ENCODE measurements at places on chromosomes 3 and 15.
A peak's percentile ranks its signal among the peaks of the same experiment; 100 is the strongest.

GRCh38 chr3:12452361-12453330 lies 31.6 kb upstream of the TSEN2 start:
- DNase-seq: no peak

DNA sequence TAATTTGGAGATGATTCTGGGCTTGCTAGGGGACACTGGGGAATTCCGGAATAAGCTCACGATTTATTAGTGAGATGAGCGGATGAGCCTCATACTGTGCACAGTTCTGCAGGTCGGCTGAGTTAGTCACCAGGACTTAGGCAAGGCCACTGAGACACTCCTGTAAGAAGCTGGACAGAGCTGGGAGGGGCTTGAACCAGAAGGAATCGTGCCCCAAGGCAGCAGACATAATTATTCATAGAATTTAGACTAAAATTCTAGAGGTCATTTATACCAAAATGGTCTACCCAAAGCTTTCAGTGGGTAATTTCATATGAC lies 121.4 kb downstream of the VGLL4 start:
- DNase-seq: no peak

- DNase-seq: peak; percentile 48
These were observed 26.4 kb downstream of the LARS2 start for GRCh38 chr3:45414823-45415222.

DNA sequence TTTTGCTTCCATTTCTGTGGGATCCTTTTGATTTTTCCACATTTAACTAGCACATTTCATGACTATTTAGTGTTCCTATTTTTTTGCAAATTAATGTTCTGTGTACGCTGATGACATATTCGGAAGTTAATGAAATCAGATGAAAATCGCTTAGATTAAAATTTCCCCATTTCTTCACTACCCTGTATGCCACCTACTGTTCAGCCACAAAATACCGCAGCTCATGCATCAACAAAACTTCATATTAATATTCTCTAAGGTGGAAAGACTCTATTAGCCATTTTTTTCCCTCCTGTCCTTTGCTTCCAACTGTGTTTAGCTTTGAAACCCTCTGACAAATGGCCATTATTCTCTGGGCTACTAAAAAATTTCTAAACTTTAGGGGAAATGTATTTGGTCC lies 300.6 kb downstream of the MECOM start:
- DNase-seq: no peak

DNA sequence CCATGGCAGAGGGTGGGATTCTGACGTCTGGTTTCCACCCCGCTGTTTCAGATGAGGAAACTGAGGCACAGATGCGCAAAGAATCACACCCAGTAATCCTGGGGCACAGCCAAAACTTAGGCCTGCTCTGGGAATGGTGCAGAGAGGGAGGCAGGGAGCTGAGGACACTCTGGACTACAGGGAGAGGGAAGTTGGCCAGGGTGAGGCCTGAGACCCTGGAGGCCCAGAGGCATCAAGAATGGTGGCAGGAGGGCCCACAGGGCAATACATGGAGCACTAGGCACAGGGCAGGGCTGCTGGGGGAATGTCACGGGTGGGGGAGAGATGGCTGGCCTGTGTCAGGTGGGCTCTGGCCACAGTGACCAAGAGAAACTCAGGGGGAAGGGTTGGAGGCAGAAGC lies 63.6 kb downstream of the TLE3 start:
- DNase-seq: no peak

- DNase-seq: no peak
These were observed 8.9 kb downstream of the IQSEC1 start for GRCh38 chr3:13064159-13064868.

DNA sequence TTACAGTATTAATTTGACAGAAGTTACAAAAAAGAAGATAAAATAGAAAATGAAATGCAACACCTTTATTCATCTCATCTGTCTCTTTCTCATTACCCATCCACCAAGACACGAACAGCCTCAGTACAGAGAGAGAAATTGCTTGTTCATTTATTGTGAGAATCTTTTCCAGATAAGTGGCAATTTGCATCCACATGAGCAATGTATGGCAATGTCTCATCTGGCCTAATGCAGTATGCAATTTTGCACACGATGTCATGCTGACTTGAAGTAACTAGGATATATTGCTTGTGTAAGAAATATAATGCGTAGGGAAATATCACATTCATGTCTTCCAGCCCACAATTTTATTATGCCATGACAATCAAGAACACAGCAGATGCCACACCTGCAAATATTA lies 866.9 kb downstream of the ROBO1 start:
- DNase-seq: no peak

GRCh38 chr3:183895296-183895695 lies 10.6 kb upstream of the PARL start:
- no peak for DNase-seq

GRCh38 chr15:65912235-65912634 lies 42.9 kb downstream of the RAB11A start:
- DNase-seq: no peak

DNA sequence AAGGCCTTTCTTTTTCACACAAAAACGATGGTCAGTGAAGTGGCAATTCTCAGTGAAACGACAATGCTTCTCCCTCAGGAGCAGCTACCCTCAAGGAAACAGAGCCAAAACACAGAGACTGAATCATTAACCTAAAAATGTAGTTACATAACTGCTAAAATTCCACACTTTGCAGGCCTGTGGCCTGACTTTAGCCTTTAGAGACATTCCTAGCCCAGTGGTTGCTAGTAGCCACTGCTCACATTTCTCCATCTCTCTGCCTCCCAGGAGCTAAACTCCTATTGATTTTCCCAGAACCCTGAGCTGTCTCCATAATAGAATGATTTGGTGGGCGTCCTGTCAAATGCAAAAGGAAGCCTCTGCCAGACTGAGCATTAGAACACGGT lies 630.1 kb upstream of the KCNMB2 start:
- DNase-seq: no peak

DNA sequence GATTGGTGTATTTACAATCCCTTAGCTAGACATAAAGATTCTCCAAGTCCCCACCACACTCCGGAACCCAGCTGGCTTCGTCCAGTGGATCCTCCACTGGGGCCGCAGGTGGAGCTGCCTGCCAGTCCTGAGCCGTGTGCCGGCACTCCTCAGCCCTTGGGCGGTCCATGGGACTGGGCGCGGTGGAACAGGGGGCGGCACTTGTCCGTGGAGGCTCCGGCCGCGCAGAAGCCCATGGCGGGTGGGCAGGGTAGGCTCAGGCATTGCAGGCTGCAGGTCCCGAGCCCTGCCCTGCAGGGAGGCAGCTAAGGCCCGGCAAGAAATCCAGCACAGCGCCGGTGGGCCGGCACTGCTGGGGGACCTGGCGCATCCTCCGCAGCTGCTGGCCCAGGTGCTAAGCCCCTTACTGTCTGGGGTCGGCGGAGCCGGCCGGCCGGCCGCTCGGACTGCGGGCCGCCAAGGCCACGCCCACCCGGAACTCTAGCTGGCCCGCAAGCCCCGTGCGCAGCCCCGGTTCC lies 3.5 kb upstream of the RNU5B-1 start:
- DNase-seq: no peak

- no peak for DNase-seq
These were observed 1.4 kb upstream of the RAD18 start for GRCh38 chr3:8964436-8965370.

- DNase-seq: no peak
These were observed 18.3 kb downstream of the FRMD4B start for GRCh38 chr3:69367586-69367985.

- no peak for DNase-seq
These were observed 168.3 kb upstream of the ADAMTS9 start for GRCh38 chr3:64856106-64856505.

GRCh38 chr3:52779011-52779836 lies 1.8 kb downstream of the ITIH1 start:
- no peak for DNase-seq

- no peak for DNase-seq
These were observed 74.4 kb upstream of the ACP3 start for GRCh38 chr3:132242790-132243189.

DNA sequence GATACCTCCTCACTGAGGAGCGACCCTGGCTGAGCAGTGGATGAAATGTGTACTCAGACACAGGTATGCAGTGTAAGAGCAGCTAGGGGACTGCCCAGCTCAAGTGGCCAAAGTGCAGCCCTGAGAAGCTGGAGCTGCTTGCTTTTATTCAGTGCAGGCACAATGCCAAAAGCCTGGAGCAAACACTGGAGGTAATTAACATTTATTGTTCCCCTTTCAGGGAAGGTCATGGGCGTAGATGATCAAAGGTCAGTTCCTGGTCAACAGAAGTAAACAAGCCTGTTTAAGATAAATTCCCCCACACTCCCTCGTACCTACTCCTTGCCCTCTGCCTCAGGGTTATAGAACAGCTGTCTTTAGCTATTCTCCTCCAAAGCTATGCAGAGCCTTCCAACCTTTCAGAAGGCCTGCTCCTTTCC lies 17.5 kb downstream of the PLA2G4F start:
- no peak for DNase-seq

DNA sequence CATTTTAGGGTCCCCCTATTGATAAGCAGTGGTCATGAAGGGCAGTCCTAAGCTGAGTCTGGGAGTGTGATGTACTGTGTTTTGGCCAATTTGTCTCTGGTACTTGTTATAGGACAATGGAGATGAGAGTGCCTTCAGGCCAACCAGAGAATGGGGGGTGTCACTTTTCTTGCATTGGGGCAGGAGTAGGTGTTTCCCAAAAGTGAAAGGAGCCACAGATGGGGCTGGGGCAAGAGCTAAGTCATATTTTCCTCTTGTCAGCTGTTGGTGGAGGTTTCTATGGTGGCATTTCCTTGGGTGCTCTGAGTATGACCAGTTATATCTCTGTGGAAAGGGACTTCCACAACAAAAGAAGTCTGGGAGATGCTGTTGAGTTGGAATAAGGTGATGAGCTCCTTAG lies 24.7 kb upstream of the BSN start:
- DNase-seq: no peak

DNA sequence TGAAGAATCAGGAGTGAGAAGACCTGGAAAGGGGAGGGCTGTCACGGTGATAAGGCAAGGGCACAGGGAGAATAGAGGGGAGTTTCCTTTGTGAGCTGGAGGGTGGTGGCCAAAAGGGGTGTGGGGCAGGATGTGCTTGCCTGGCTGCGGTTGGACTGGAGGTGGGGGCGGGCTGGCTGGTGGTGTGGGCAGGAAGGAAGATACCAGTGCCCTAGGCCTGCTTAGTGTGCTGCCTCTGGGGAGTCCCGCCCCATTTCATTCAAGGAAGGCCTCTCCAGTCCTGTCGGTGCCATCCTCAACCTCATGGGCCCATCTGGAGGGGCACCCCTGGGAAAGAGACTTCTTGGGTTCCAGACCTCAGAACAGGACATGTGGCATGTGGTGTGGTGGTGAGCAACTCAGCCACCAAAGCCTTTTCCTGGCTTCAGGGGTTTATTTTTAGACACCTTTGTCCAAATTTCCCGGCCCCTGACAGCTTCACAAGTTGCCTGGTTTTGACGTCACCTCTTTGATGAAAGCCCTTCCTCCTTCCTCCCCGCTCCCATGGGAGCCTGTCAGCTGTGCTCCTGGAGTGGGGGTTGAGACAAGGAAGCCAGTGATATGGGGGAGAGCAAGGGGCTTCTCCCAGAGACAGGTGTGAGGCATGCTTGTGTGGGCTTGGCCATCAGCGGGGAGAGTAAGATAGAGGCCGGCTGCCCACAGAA lies 15.6 kb downstream of the TEX264 start:
- peak; percentile 73 for DNase-seq

DNA sequence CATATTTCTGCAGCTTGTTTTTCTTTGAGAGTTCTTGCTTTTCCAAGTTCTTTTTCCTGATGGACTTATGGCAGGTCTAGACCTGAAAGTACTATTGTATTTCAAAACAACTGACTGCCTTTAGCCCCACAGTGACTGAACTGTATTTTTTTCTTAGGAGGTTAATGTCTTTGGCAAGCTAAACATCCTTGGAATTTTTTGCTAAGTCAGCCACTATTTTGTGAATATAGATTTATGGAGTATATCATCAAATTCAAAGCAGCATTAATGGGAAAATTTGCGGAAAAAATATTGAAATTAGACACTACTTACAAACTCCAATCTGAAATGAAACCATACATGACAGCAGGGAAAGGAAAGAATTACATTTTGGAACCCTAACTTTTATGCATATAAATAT lies 8.6 kb downstream of the PIK3CA start:
- no peak for DNase-seq

DNA sequence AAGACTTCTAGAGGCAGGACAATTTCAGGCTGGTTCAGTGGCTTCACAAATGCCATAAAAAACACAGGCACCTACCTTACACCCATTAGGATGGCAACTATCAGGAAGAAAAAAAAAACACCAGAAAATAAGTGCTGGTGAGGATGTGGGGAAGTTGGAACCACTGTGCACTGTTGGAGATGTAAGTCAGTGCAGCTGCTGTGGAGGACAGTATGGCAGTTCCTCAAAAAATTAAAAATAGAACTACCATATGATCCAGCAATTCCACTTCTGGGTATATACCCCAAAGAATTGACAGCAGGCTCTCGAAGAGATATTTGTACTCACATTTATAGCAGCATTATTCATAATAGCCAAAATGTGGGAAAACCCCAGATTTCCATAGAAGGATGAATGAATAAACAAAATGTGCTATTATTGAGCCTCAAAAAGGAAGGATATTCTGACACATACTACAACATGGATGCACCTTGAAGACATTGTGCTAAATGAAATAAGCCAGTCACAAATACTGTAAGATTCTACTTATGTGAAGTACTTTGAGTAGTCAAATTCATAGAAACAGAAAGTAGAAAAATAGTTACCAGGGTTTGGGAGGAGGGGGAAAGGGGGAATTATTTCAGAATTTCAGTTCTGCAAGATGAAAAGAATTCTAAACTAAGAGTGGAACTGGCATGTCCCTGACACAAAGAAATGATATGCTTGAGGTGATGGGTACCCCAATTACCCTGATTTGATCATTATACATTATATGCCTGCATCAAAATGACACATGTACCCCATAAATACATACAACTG lies 40.9 kb downstream of the NR1D2 start:
- no peak for DNase-seq

DNA sequence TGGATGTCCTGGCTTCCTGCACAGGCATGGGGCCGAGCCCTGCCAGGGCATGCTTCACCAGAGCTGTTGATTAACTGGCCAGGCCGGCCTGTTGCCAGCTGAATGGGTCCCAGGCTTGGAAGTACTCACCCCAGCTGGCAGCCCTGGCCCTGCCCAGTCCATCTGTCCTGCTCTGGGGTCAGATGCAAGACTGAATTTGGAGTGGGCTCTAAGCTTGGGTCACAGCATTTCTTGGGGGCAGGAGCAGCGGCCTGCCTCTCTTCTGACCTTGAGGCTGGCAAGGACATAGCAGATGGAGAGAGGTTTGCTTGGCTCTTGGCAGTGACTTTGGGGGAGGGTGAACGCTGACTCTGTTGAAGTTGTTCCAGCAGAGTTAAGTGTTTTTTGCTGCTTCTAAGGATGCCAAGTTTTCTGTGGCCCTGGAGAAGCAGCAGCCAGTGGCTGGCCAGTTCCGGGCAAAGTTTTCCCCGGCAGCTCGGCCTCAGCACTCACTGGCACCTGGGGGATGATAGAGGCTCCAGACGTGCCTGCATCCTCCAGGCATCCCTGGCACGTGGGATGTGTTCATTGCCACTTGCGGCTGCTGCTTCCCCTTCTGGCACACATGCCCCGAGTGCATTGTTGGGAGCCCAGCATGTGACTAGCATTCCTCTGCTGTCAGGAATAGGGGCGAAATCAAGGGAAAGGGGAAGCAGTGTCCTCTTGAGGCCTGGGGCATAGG lies 22.9 kb downstream of the PDIA5 start:
- no peak for DNase-seq

- no peak for DNase-seq
These were observed 271.5 kb upstream of the COL8A1 start for GRCh38 chr3:99366663-99367429.

- DNase-seq: no peak
These were observed 32.9 kb upstream of the CTSH start for GRCh38 chr15:78977591-78978347.

- DNase-seq: no peak
These were observed 452 bp upstream of the SV2B start for GRCh38 chr15:91099616-91099994.
